HT-29 (cell line): ENCODE measurements at places on chromosomes 12 and 14. TPM values are rescaled to one million over a fixed set of nuclear protein-coding genes. Genes with fewer than 3 reads are reported as not detected.

GRCh38 chr14:22737052-22737451 is 29.4 kb upstream of the OXA1L start:
- no peak for DNase-seq

DNA sequence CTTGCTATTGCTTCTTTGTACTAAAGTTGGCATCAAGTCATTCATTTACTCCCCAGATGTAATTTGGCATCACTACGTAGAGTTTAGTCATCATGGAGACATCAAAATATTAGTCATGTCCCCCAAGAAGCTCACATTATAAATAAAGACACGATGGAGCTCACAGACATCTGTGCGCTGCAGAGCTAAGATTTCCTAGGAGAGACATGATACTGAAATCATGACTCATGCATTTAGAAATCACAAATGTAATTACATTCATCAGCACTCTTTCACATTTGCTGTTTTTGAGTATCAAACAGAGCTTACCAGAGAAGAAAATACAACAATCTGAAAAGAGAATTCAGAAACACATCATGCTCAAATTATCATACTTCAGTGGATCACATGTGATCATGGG is 169.8 kb downstream of the LRIG3 start:
- no peak for DNase-seq

GRCh38 chr14:101733211-101733610 is 28.3 kb upstream of the PPP2R5C start:
- DNase-seq = no peak

DNA sequence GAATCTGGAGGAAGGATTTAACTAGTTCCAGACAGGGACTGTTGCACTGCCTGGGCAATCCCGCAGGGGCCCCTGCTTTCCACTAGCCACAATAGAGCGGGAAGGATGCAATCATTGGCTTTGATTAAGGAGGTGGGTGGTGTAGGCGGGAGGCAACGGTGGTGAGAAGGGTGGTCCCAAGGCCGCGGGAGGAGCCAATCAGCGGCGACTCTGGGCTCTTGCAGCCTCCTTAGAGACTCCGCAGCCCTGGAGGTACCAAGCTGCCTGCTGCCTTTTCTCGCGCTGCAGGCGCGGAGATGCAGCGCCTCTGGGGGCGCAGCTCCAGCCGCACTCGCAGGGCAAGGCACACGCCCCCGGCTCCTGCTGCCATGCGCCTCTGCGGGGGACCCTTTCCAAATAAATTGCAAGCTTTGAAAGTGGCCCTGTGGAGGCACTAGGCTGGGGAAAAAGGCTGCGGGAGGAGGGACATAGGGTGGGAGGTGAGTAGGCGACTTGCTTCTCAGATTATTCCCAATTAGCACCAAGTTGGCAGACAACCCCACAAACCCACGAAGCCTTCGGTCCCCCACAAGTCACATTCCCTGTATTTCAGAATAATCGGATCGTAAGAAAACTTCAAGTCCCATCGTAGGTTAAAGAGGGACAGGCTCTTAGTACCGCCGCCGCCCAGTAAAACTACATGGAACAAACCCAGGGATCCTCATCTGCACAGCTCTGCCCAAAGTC is 858 bp upstream of the KCNA1 start:
- DNase-seq = no peak

DNA sequence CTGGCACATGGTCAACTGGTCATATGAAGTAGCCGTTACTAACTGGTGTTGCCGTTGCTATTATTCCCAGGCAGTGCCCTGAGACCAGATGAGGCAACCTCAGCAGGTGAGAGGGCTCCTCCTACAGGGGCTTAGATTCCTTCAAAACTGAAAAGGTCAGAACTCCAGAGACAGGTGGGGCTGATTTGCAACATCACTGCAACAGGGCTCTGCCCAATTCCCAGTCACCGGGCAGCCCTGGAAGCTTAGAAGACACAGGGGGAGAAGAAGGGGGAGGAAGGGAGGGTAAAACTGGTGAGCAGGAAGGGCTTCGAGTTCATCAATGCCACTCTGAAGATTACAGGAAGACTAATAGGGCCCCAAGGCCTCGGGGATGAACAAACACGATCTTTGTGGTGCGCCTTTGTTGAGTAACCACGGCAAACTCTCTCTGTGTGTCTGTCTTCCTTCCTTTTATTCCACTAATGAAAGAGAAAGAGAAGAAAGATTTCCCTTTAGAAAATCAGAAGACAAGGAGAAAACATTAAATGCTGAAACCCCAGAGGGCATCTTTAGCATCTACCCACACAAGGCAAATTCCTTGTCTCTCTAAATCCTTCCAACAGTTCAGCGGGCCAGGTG is 749.1 kb upstream of the TBX3 start:
- DNase-seq = peak; percentile 2

DNA sequence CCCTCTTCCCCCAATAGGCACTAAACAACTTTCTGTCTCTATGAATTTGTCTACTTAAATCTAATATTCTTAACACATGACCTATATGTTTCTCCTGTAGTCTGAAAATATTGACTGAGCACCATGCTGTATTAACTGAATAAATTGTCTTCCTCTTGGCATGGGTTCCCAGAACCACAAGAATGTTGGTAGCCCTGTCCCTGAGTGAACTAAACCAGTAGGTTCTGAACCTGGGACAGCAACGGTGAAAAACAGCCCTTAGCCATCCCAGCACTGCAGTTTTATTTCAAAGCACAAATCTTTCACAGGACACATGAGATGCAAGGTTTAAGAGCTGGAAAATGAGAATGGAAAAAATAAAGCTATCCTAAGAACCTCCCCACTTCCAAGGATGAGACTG is 20.4 kb upstream of the HSP90B1 start:
- no peak for DNase-seq

DNA sequence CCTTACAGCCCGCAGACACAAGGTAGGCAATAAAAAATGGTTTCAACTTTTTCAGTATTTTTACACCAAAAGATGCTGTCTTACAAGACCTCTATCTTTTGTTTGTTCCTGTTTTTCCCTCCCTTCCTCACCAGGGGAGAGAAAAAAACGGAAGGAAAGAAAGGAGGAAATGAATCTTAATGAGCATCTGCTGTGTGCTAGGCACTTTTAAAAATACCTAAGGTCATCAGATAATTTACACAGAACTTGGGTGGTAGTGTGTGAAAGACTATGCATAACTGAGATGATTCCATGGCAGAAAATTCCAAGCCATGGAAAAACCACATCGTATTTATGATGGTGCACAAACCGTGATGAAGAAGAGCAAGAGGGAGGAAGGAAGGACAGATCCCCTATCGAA is 121.2 kb downstream of the DIP2B start:
- DNase-seq = no peak

- DNase-seq = no peak
Measured at GRCh38 chr14:89493406-89493805, 76.4 kb upstream of the FOXN3 start.

GRCh38 chr12:120798696-120799095 is 73.1 kb downstream of the ACADS start:
- no peak for DNase-seq

- DNase-seq = no peak
Measured at GRCh38 chr12:89657739-89658138, 50.9 kb downstream of the ATP2B1 start.

DNA sequence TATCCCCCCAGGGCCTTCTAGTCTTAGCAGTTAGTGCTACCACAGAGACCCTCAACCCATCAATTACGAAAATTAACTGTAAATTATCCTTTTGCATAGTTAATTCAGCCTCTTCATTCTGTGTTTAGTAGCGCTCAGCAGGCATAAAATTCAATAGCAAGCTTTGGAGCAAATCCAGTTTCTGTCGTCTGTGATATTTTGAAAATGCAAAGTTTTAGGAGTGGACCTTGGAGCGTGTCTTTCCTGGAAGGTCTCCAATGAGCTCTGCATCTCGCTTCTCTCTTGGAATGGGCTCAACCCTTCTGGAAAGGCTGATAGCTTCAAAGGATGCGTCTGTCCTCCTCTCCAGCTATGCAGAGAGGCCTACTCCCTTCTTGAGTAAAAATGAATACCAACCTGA is 222.9 kb downstream of the SLC15A4 start:
- no peak for DNase-seq

- no peak for DNase-seq
Measured at GRCh38 chr12:95857799-95858198, 953 bp upstream of the SNRPF start.

DNA sequence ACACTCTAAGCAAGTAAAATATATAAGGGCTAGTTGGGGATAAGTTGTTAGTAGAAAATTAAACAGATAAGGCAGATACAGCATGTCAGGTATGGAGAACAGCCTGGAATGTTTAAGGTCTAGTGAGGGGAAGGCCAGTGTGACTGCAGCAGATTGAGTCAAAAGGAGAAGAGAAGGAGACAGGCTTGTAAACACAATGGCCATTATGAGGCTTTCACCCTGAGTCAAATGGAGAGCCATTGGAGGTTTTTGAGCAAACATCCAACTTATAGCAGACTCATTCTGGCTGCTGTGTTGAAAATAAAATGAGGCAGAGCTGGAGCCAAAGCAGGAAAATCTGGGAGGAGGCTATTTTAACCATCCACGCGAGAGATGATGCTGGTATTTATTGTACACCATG is 142.0 kb downstream of the DUSP6 start:
- no peak for DNase-seq

GRCh38 chr12:188910-189621 is 24.9 kb downstream of the SLC6A12 start:
- DNase-seq = no peak

GRCh38 chr12:14325716-14326343 is 39.7 kb upstream of the ATF7IP start:
- DNase-seq = no peak

SERPINA12 gene
- not detected in 2 replicates for total RNA-seq

DACT1 gene
- total RNA-seq = not detected in 2 replicates

NOP9 gene
- 26.8 and 27.7 TPM in 2 replicates for total RNA-seq

LRP10 gene
- 54.2 and 61.1 TPM in 2 replicates for total RNA-seq

DENND5B gene
- total RNA-seq = 25.1 and 28.3 TPM in 2 replicates

CD163L1 gene
- 0.70 and 1.2 TPM in 2 replicates for total RNA-seq

PLEKHH1 gene
- total RNA-seq = 11.0 and 12.7 TPM in 2 replicates

RASSF8 gene
- total RNA-seq = 0.05 TPM in 1 of 2 replicates, not detected in the other

GPR137C gene
- total RNA-seq = 0.48 and 0.65 TPM in 2 replicates

SYCP3 gene
- not detected in 2 replicates for total RNA-seq

FOXM1 gene
- total RNA-seq = 68.9 and 77.6 TPM in 2 replicates

RIMBP2 gene
- total RNA-seq = 0.34 and 0.97 TPM in 2 replicates

HVCN1 gene
- not detected in 2 replicates for total RNA-seq

SLC2A3 gene
- not detected in 2 replicates for total RNA-seq

SLC10A1 gene
- total RNA-seq = not detected in 2 replicates

SLCO1B1 gene
- total RNA-seq = 0.21 and 0.36 TPM in 2 replicates
